NCI-H187 treated with DMSO at 0.1 percent for 48 hours (cell line): ENCODE measurements at places on chromosomes 11 and 22.

DNA sequence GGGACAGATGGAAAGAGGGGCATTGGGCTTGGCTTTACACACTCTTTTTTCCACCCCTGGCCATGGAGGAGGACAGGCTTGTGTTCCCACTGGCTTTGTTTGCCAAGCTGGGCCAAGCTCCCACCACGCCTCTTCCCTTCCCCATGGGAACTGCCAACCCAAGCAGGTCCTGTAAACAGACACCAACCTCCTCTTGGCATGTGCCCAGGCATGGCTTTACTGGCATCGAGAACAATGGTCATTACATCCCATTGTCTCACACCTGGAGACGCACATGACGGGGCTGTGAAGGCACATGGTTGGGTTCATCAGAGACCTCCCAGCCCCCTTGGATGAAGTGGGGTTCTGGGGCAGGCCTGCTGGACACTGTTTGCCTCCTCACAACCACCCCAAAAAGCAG is 11.7 kb downstream of the SEC14L3 start:
- no peak for DNase-seq

GRCh38 chr11:66743271-66743968 is 14.4 kb upstream of the SPTBN2 start:
- DNase-seq = no peak

GRCh38 chr11:78023426-78023825 is 350 bp upstream of the KCTD14 start:
- no peak for DNase-seq

- DNase-seq = no peak
Measured at GRCh38 chr22:44451016-44451415, 47.0 kb downstream of the RTL6 start.

DNA sequence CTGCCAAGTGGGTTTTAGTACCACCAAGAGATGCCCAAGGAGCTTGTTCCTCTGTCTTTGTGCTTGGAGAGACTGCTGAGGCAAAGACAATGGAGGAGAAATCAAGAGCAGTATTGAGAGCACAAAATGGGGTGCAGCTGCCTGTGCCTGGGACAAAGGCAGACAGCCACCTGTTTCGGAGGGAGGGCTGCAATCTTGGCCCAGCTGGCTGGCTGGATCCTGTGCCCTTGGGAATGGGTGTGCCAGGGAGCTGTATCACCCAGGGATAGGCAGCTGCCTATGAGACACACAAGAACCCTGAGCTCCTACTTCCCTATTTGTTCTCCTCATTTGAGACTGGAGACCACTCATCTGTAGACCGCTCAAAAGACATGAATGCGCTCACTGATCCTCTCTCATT is 23.3 kb upstream of the CHRM4 start:
- DNase-seq = no peak

DNA sequence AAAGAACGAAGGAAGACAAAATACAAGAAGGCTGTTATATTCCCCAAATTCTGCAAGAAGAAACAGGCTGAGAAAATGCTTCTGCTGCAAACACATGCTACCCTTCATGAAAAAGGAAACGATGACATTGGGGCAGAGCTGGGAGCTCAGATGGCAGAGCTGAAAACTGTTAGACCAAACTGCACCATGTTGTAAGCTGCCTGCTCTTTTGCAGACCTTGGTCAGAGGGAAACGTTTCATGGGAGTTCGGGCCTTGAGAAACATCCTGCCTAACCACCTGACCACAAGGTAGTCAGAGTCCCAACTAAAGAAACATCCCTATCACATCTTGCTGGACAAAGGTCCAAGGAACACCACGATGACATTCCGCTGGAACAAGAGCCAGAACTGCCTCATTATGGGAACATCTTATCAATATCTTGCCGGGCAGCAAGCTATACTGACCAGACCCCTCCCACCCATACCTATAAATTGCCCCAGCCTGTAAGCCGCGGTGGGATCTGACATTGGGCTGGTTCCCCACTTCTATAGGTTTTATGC is 110.7 kb upstream of the CTSC start:
- DNase-seq = no peak

GRCh38 chr11:39385911-39386310 is 2073.5 kb downstream of the LRRC4C start:
- no peak for DNase-seq
